ENCODE measurements at places on chromosomes 1 and 21. TPM values are rescaled to one million over a fixed set of nuclear protein-coding genes. Genes with fewer than 3 reads are reported as not detected.

CFHR3 gene
- not detected for polyA plus RNA-seq

DNA sequence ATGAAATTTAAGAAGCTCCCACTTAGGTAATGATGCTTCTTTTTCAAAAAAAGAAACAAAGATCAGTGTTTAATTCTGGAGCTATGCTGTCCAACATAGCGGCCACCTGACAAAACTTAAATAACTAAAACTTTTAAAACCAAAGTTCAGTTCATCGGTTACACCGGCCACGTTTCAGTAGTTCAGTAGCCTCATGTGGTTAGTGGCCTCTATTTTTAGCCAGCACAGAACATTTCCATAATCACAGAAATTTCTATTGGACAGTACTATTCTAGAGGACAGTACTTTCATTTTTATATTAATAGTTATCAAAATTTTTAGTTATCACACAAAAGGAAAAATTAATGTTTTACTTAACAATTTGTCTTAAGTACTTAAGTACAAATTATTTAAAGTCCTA is 141.0 kb downstream of the USP25 start:
- no peak for DNase-seq

IL22RA1 gene
- 2.7 TPM for polyA plus RNA-seq

- DNase-seq, result no peak
These were observed 62.5 kb downstream of the WNT9A start for GRCh38 chr1:227885135-227885647.

Data from mammary epithelial cell (primary cell).